ENCODE measurements at places on chromosomes 13 and 19.

GRCh38 chr19:44644402-44645016 is 799 bp downstream of the PVR start:
- DNase-seq, result no peak

- DNase-seq, result no peak
Measured at GRCh38 chr13:113171250-113172125, 13.0 kb downstream of the PROZ start.

GRCh38 chr13:62747629-62748028 is 1332.0 kb upstream of the PCDH20 start:
- no peak for DNase-seq

DNA sequence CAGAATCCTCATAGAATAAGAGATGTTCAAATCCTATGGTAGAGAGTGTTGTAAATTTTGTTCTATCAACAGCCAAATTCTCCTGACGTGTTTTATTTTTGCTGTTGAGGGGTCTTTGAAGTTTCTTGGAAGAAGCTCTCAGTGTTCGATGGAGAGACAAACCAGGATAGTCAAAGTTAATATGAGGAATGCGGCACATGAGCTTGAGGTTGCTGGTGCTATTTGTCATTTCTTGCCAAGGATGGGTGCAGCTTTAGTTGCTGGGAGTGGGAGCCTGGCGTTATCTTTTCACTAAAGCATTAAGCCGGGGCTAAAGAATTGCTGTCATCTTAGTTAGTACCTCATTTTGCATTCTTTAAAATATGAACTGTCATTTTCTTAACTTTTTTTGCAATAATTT is 239.9 kb upstream of the CSNK1A1L start:
- DNase-seq, result no peak

GRCh38 chr13:99289271-99289670 is 17.9 kb downstream of the GPR183 start:
- no peak for DNase-seq

GRCh38 chr19:39038098-39038497 is 5.7 kb upstream of the FBXO27 start:
- no peak for DNase-seq

DNA sequence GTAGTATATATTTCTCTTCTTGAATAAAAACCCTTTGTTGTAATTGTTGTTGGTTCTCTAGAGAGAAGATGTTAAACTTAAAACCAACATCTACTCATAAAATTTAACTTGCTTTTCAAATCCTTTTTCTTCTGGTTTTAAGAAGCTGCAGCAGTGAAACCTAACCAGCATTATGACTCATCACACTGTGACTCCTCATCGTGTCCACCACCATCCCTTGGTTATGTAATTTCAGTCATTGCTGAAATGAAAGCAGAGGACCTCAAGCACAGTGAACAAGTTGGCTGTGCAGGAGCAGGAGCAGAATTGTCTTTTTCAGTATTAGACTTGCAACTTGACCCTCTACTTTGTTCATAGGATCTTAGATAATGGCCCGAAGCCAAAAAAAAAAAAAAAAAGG is 64.9 kb upstream of the HTR2A start:
- DNase-seq, result peak; percentile 41

DNA sequence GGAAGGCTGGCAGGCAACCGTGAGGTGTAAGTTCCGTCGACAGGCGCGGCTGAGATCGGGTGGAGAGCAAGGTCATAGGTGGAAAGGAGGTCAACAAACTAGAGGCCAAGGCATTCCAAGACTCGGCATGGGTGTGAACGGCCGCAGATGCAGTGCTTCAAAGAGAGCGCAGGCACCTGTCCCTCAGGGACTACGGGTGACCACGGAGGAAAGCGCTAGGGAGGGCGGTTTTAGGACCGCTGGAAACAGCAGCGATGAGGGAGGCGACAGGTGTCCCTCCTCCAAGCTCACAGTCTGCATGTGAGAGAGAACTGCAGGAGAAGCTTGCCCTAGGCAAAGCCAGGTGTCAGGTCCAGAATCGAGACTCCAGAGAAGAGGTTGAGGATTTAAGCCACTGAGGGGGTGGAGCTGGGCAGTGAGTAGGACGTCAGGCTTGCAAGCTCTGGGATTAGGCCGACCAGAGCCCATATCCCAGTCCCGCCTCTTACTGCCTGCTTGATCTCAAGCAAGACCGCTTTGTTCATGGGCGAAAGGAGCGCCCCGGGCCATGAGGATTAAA is 1.6 kb upstream of the MLNR start:
- no peak for DNase-seq

GRCh38 chr19:28886708-28887107 is 326.2 kb downstream of the UQCRFS1 start:
- no peak for DNase-seq

- DNase-seq, result no peak
Measured at GRCh38 chr13:53885997-53886396, 857.4 kb downstream of the OLFM4 start.

DNA sequence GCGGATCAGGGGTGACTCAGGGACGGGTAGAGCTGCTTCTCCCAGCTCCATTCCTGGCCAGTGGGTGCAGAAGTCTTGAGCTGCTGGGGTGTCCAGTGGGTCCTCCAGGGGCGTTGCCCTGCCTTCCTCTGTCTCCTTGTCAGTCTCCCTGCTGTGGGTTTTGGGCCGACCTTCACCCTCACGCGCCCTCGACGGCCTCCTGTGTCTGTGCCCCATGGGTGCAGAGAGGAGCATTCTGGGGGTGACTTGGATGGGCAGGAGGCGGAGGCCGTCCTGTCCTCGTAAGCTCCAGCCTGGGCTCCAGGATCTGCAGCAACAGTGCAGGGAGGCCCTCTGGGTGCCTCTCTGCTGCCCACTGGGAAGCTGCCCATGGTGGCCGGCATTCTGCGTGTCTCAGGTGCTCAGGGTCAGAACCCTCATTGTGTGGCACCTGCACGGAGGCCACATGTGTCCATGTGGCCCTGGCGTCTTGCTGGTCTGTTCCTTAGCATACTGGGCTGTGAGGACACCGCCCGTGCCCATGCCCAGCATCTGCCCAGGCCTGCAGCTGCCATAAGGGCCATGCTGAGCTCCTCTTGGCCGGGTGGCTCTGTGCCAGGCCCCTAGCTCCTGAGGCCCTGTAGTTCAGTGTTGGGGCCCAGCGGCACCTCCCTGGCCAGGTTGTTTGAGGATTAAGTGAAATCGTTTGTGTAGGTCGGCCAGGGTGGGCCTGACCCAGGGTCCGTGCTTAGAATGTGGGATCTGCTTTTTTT is 17.3 kb downstream of the DOT1L start:
- no peak for DNase-seq

GRCh38 chr19:12825254-12826131 is 8.9 kb downstream of the RTBDN start:
- DNase-seq, result no peak

- DNase-seq, result no peak
Measured at GRCh38 chr13:51559946-51560735, 24.1 kb upstream of the WDFY2 start.

DNA sequence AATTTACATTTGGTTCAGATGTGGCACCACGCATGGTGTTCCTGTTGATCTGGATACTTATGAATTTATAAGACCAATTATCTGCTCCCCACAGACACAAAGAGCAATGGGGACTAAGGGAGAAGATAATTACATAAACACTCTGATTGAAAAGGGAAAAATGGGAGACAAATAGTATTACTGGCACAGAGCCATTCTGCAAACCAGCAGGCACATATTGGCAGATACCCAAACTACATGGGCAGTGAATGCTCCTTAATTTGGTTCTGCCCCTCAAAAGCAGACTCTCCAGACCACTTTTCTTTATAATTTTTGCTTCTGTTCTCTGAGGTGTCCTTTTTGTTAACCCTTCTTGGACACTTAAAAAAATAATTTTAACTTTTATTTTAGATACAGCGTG is 1674.2 kb downstream of the PCDH9 start:
- DNase-seq, result no peak

DNA sequence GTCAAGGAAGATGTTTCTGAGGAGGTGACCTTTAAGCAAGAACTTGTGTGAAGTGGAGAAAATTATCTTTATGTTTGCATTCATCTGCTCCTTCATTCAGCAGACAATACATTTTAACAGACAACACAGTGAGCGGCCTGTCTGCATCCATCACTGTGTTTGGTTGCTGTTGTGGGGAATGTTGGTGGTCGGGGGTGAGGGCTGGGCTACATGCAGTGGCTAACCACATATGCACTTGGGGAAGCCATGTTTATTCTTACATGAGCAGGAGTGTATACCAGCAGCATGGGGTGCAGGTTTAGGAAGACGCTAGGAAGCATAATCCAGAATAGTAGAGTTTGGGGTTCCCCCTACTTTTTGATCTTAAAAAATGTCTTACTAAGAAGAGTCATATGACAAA is 66.4 kb downstream of the DHRS12 start:
- DNase-seq, result no peak

DNA sequence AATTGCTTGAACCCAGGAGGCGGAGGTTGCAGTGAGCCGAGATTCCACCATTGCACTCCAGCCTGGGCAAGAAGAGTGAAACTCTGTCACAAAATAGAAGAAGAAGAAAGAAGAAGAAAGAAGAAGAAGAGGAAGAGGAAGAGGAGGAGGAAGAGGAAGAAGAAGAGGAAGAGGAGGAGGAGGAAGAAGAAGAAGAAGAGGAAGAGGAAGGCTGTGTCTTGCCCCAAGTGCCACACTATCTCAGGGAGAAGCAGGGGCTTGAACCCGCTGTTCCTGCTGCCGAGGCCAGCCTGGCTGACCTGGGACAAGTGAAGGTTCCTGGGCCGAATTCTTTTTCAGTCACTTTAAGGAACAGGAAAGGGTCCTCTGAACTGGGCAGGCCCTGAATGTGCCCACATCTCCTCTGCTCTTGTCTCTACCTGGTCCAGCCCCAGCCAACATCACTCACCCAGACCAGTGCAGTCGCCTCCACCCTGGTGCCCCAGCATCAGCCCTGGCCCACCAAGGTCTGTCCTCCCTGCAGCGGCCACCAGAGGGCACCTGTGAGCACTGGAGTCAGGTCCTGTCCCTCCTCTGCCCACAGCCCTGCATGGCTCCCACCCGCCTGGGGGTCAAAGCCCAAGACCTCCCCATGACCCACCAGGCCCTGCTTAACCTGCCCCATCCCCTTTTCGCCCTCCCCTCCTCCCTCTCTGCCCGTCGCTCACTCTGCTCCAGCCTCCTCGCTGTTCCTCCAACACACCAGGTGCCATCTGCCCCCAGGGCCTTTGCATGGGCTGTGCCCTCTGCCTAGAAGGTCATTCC is 20.0 kb downstream of the TICAM1 start:
- peak; percentile 74 for DNase-seq

GRCh38 chr13:47076500-47076899 is 179.6 kb upstream of the HTR2A start:
- DNase-seq, result no peak

GRCh38 chr13:51999510-51999911 is 11.7 kb downstream of the ATP7B start:
- DNase-seq, result no peak

GRCh38 chr19:17975032-17975431 is 8.1 kb downstream of the KCNN1 start:
- no peak for DNase-seq

Data from GM19239 (cell line).